ENCODE measurements at places on chromosomes 5 and 9.

- DNase-seq = no peak
Measured at GRCh38 chr9:133048595-133048994, 13.2 kb upstream of the CEL start.

DNA sequence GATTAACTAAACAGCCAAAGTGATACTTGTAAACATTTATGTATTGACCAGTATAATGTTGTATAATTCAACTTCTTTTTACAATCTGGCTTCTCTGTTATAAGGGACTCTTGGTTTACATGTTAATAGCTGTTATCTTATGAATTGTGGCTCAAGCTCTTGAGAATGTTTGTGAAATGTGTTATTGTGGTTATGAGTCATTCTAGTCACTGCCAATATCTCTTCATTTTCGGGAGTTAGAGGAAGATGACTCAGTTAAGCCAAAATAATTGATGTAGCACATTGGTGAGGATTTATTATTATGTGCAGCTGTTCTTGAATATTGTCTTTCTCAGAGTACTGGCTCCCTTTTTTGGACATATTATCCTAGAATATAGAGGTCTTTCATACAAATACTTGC lies 655.2 kb upstream of the RIOK2 start:
- no peak for DNase-seq

DNA sequence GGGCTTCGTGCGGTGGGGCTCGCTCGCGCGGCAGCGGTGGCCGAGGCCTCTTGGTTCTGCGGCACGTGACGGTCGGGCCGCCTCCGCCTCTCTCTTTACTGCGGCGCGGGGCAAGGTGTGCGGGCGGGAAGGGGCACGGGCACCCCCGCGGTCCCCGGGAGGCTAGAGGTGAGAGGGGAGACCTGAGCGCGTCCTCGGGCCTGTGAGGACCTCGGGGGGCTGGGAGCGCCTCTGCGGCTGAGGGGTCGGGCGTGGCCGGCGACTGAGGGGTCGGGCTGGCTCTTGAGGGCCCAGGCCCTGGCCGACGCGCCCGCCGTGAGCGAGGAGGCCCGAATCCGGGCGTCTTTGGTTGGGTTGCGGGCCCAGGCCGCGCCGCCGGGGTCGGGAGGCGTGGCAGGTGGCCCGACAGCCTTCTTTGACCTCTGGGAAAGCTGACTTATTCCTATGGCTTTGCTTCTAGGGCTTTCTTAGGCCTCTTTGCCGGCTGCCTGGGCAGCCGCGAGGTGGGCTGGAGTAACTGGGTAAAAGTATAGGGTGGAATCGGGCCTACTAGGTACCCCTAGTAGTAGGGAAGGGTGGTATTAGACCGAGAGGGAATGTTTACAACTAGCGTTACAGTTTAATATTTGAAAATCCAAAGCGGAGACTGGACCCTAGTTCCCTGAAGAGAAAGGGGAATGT lies at the start of gene CANX:
CANX (plus strand) TSS at position 33 of the 681 bp plus-strand sequence. CDS start 6,715 bp downstream, outside the sequence.
- no peak for DNase-seq

DNA sequence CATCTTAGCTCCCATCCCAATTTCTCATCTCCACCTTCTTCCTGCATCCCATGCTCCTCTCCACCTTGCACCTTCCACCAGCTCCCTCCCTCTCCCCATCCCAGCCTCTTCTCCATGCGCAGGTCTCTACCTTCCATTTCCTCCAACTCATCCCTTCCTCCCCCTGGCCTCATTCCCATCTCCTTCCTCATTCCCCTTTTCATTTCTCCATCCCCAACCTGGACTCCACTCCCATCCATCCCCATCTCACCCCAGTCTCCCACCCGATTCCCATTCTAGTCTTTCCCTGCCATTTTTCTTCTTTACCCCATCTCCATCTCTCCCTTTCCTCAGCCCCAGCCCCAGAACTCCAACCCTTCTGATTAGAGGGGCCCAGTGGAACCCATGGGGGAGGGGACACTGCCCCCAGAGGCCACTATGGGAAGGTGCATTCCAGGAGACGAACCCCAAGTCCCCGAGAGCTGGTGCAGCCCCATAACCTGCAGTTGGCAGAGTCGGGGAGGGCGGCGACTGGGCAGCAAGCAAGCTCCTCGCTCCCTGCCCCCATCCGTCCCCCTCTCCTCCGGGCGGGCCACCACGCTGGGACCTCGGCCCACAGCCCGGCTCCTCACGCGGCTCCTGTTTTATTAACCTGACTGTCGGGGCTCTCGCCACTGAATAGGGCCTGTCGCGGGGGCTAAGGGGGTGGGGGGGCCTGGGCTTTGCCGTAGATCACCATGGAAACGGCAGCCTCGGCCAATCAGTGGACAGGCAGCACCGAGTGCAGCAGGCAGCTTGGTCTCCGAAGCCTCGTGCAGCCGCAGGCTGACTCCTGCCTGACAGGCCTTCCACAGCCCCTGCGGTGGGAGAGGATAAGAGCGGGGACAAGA lies 66.7 kb downstream of the PCDH1 start:
- DNase-seq = no peak

Data from NCI-H1436 treated with DMSO at 0.1 percent for 48 hours (cell line).